ENCODE measurements at places on chromosomes 5 and 9.

DNA sequence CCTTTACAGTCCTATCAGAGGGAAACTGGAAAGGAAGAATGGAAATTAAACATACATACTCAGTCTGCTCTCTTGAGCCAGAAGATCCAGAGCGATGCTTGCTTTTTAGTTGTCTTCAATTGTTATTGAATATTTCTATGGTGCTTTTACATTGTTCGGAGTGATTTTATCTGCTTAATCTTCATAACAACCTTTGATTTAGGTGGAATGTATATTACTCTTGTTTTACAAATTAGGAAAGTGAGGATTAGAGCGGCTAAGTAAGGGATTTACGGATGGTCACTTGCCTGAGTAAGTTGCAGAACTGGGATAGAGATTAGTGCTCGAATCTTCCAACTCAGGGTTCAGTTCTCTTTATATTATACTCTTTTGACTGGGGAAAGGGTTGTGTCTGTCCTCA, 69.1 kb downstream of the PBX3 start:
- no peak for DNase-seq

- no peak for DNase-seq
These were observed 97.8 kb upstream of the SLC30A5 start for GRCh38 chr5:68995845-68996545.

- peak; percentile 73 for DNase-seq
These were observed 18.6 kb upstream of the MOB3B start for GRCh38 chr9:27548055-27548741.

GRCh38 chr9:91803970-91804752, 145.9 kb downstream of the ROR2 start:
- DNase-seq, result no peak

- no peak for DNase-seq
These were observed 353.4 kb upstream of the SLC30A5 start for GRCh38 chr5:68740226-68740910.

- DNase-seq, result peak; percentile 69
These were observed 106.0 kb downstream of the CWC27 start for GRCh38 chr5:64874753-64875152.

DNA sequence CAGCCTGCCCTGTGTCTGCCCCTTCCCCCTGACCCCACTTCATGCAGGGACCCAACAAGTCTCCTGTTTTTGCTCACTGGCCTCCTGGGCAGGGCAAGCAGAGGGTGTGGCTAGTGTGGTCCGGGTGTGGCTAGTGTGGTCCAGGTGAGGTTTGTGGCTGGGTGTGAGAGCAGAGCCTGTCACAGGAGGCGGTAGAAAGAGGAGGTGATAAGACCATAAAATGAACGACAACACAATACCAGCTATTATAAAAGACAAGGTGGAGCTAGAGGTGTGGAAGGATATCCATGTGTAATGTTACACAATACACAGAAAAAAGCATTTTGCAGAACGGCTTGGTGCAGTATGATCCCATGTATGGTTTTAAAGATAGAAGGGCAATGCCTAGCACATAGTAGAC, 23.3 kb downstream of the SPRY4 start:
- no peak for DNase-seq
